Activated T-cell treated with anti-CD3 and anti-CD28 coated beads, Interleukin-2, amount 50 U/mL, for 24 hours (primary cell): ENCODE measurements at places on chromosomes 7 and 10.

DNA sequence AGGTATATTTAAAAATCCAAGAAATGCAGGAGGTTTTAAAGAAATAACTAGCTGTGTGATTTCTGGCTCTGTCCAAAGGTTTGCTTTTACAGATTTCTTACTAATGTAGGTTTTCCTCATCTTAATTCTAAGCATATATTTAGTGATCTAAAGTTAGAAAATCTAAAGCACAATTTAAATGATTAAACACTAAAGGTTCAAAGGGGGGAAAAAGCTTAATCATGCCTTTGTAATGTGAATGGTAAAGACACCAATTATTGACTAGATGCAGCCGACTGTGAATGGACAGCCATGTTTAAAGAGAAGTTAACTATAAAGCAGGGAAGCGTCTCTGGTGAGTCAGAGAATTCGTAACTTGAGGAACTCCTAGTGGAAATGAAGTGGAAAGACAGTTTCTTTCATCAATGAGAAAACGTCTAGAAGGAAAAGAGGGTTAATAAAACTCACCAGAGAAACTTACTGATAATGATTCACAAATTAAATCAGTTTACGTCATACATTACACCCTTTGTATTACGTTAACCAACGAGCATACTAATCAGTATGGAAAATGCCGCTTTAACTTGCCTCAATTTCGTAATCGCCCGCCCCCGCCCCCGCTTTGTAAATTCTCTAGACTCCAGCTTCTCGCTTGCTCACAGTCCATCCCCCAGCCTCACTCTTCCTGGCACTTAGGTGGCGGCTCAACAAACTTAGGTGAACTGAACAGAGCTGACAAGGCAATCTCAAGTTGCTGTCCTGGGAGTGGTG is 1.1 kb upstream of the HBP1 start:
- H3K27ac ChIP-seq = peak overlapping the region; percentile 100
- peaks cover 10% of the 10 kb centered on the region for H3K36me3 ChIP-seq
- H3K4me3 ChIP-seq = peak overlapping the region; percentile 93
- peaks cover 26% of the 10 kb centered on the region for H3K4me1 ChIP-seq
- no peaks in the 10 kb centered on the region for H3K27me3 ChIP-seq

DNA sequence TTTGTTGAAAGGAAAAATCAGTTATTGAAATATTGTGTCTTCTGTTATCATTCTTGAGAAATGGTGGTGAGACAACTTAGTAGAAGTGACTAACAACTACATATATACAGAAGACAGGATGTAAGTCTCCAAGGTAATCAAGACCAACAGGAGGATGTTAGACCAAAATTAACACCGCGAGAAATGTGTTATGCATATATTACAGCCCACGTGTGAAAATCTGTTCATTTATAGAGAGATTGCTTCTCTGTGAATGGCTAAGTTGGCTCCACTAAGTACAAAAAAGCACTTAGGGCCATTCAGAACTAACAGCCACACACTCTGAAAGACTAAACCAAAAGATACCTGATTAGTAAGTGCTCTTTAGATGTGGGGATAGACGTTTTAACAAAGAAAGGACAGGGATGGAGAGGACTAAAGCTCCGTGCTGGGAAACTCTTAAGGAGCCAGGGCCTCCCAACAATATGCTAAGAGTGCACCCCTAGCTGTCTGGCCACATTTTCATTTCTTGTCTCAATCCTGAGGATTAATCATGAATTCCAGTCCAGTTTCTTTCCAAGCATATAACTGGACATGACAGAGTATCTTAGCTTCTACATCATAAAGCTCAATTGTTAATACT is 26.5 kb downstream of the HDAC9 start:
- no peaks in the 10 kb centered on the region for H3K36me3 ChIP-seq
- no peak for DNase-seq
- H3K27me3 ChIP-seq = no peaks in the 10 kb centered on the region
- H3K4me1 ChIP-seq = no peaks in the 10 kb centered on the region

DNA sequence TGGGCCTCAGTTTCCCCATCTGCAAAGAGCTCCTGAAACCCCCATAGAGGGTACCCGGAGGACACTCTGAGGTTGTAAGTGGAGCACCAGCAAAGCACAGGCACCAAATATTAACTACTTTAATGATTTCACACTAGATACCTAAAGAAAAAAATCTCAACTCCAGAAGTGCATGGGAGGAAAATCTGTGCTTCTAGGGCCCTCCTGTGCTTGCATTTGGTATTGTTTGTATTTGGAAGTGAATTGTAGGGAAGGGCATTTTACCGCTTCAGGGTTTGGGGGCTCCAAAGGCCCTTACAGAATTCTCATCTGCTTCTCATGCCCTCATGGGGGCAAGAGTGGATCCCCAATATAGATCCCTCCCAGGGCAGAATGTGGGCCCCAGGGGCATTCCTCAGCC is 22.4 kb upstream of the DRGX start:
- H3K27ac ChIP-seq = no peak overlapping the region
- H3K36me3 ChIP-seq = no peaks in the 10 kb centered on the region
- no peaks in the 10 kb centered on the region for H3K4me1 ChIP-seq
- no peak overlapping the region for H3K4me3 ChIP-seq

DNA sequence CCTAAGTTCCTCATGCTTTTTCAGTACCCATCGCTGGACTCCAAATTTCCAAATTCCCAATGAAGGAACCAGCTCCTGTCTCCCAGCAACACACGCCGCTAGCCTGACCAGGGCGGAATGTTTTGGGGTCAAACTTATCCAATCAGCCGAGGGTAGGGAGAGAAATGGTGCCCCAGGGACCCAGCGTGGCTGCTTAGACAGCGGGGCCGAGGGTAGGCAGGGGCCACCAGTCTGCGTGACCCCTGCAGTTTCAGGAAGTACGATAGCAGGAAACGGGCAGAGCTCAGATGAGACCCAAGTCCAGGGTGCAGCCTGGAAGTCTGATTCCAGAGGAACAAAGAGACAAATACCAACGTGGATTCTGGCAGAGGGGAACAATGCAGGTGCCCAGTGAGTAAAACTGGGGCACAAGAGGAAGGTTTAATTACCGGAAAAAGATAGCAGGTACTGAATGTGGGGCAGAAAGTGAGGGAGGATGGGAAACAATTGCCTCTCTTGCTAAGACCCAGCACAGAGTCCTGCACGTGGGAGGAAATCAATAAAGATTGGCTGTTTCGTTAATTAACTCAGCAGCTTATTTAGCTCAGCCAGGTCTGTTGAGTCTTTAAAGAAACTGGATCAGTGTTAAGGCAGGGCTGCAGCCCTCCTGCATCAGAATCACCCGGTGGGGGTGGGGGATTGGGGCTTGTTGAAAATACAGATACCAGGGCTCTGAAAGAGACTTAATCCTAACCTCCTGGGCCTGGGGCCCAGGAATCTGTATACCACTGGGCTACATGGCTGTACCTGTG is 50.4 kb upstream of the NFE2L3 start:
- H3K4me1 ChIP-seq = peaks cover 44% of the 10 kb centered on the region
- no peaks in the 10 kb centered on the region for H3K27me3 ChIP-seq
- DNase-seq = no peak
- H3K36me3 ChIP-seq = no peaks in the 10 kb centered on the region
- H3K27ac ChIP-seq = peak overlapping the region; percentile 76

DNA sequence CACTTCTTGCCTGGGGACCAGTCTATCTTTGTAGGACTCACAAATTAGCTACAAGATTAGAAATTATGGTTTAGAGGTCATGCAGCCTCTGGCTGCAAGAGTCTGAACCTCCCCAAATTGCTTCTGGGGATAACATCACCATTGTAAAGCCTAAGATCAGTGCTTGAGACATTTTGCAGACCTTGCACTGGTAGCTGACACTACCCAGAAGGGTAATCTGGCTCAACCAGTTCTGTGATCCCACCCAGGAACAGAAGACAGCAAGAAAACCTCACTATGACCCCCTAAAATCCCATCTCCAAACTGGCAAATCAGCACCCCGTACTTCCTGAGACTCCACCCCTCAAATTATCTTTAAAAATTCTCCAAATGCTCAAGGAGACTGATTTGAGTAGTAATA is 58.2 kb upstream of the CDK13 start:
- DNase-seq = no peak
- no peak overlapping the region for H3K4me3 ChIP-seq
- H3K27ac ChIP-seq = no peak overlapping the region
- H3K36me3 ChIP-seq = no peaks in the 10 kb centered on the region

- peaks cover 4% of the 10 kb centered on the region for H3K4me1 ChIP-seq
- DNase-seq = no peak
- H3K27ac ChIP-seq = peak overlapping the region; percentile 26
- no peak overlapping the region for H3K4me3 ChIP-seq
Measured at GRCh38 chr7:1895664-1896515, 225.8 kb downstream of the ELFN1 start.

DNA sequence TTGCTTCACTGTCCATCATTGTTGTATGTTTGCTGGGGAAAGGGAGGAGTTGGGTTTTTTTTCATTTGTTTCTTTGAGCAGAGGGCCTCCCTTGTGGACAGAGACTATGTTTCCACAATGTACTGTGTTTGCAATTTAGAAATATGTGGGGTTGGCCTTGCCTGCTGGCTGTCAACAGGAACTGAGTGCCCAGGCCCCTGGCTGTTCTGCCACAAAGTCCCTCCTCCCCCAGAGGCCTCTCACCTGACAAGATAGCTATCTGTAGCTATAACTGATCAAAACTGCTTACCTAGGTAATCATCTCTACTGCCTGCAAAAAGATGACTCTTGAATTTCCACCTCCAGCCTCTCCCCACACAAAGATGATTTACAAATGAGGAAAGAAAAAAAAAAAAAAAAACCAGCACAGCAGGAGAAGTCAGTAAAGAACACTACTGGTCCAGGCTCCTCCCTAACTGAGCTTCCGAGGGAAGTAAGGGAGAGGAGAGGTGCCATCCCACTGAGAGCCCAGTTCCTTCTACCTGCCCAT is 121.8 kb downstream of the SGMS1 start:
- peak overlapping the region; percentile 70 for H3K27ac ChIP-seq
- H3K4me1 ChIP-seq = peaks cover 75% of the 10 kb centered on the region
- peaks cover 16% of the 10 kb centered on the region for H3K36me3 ChIP-seq
- H3K27me3 ChIP-seq = no peaks in the 10 kb centered on the region
- H3K4me3 ChIP-seq = no peak overlapping the region
